ENCODE measurements at places on chromosomes 7 and 10. TPM values are rescaled to one million over a fixed set of nuclear protein-coding genes. Genes with fewer than 3 reads are reported as not detected.

- DNase-seq = peak; percentile 9
These were observed 71.9 kb downstream of the MRPL32 start for GRCh38 chr7:43004082-43004481.

DNA sequence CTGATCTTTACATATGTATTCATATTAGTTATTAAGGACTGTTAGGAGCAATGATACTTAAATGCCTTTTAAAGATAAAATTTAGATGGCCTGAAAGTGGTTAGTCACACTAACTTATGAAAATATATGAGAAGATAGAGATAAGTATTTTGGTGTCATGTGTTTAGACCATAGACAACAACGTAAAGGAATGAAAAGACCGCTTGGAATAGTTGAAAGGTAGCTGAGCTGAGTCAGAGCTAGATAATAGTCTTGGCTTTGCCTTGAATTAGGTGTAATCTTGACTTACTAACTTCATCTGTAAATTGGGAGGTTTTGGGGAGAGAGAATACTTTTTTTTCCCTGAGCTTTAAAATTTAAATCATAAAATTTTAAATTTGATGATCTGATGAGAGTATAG lies 127.0 kb downstream of the LYZL1 start:
- no peak for DNase-seq

DNA sequence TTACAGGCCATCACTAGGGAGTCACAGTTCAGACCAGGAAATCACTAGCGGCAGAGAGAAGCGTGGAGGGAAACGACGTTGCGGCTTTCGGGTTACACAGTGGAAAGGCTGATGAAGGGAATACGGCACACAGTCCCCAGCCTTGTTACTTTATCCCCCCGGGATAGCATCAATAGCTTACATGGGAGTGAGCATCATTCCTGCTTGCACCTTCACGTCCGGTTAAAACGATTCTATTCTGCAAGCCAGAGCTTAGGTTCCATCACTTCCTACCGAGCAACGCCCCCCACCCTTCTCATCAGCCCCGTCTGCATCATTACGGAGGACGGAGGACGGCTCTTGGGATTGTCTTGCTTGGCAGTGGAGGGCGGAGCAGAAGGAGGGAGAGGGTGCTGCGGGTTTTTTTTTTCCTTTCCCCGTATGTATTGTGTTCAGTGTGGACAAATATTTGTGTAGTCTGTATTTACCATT lies 124.9 kb downstream of the CLEC2L start:
- DNase-seq = no peak

- DNase-seq = peak; percentile 76
These were observed 72.7 kb downstream of the PLCE1 start for GRCh38 chr10:94066411-94066810.

DNA sequence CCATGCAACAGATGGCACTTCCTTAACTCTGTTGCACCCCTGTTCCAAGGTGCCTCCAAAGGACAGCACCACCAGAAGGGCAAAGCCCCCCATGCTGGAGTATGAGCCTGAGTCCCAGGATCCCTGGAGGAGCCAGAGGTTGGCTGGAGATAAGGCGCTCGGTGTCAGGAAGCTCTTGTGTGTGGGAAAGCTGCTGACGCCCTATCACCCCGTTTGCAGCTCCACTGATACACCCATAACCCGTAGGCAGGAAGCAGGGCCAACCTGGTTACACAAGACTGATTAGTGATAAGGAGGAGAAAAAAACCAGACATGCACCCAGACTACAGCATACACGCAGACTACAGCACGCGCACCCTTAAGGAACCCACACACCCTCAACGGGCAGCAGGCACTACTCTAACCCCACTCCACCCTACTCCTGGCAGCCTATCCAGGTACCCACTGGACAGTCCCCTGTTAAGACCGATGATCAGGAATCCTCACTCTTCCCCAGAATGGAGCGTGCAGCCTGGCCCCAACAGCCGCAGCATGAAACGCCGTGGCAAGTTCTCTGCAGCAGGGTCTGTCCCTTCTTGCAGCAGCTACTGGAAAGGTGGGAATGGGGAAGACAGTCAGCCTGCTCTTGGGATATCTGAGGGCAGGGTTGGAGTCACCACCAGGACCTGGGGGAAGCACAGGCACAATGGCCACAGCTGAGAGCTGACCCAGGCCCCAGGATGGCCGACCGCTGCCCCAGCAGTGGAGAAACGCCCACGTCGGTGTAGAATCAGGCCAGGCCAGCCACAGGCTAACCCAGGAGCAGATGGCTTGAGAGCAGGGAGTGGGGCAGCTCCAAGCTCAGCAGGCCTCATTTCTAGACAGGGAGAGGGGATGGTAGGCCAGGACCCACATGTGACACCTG lies 38.3 kb upstream of the TUBB8 start:
- DNase-seq = no peak

DNA sequence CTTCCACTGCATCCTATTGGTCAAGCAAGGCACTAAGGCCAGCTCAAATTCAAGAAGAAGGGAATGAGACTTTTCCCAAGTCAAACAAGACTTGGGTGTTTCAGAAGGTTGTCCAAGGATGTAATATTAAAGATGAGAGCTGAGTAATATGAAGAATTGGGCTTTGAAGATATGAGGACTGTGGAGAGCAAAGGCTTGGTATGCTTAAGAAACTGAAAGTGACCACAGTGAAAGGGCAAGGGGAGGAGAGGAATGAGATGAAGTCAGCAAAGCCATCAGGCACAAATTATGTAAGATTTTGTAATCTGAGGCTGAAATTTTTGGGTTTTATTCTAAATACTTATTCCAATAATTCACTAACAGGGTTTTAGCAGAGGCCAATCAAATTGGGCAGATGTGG lies 38.6 kb upstream of the NPY start:
- DNase-seq = no peak

- peak; percentile 52 for DNase-seq
These were observed at the start of gene NEURL1 for GRCh38 chr10:103493362-103493915. Gene NEURL1, plus strand, starts transcription at chr10:103493705. Its CDS starts 683 bp downstream, at chr10:103494388.

The HMX3 gene
- total RNA-seq = not detected

The KMT2E gene
- total RNA-seq = 51.7 TPM

The CCDC172 gene
- total RNA-seq = not detected

The ZNF25 gene
- 14.9 TPM for total RNA-seq

The TEX47 gene
- total RNA-seq = not detected

Measured in myocyte (in vitro differentiated cells).